ENCODE measurements at places on chromosomes 3 and 15.

GRCh38 chr15:87735522-87735921 lies 521.0 kb downstream of the NTRK3 start:
- no peak for DNase-seq

DNA sequence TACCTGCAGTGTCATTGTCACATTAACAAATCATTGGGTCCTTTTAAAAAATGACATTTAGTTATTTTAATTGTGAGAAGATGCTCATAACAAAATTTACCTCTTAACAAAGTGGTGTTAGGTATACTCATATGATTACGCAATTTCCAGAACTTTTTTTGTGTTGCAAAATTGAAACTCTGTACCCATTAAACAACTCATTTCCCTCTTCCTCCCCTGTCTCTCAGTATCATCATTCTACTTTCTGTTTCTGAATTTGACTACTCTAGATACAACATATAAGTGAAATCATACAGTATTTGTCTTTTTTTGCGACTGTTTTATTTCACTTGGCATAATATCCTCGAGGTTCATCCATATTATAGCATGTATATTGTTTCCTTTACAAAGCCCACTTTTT lies 58.7 kb upstream of the CHST2 start:
- no peak for DNase-seq

- DNase-seq = no peak
These were observed 86.2 kb downstream of the NPAP1 start for GRCh38 chr15:24761704-24762302.

- no peak for DNase-seq
These were observed 107.4 kb downstream of the PLCL2 start for GRCh38 chr3:16992198-16992597.

- DNase-seq = no peak
These were observed 856.4 kb downstream of the ROBO1 start for GRCh38 chr3:78911394-78911793.

GRCh38 chr3:71784201-71784913 lies 591 bp downstream of the PROK2 start:
- no peak for DNase-seq

DNA sequence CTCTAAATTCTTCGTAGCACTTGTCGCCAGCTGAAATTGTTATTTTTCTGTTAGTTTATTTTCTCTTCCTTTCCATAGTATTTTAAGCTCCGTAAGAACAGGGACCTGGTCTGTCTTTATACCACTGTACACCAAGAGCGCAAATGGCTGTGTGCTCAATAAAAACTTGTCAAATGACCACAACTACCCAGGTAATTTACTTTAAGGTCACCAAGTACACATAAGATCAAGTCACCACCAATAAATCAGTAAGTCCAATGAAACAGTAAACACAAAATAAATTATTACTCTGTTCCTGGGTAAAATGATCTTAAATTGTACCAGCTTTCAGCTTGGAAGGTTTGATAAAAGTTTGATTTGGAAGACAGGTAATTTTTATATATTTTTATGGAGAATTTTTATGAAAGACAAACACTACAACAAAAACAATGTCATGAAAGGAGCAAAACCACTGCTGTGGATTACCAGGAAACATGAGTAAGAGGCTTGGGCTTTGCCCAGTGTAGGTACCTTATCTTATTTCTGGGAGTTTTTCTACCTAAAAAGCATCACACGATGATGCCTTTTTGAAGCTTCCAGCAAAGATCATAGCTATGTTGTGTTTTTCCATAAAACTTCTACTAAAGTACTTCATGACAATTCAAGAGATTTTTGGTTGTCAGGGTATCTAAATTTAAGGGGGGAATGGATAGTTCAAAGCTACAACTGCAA lies 406.8 kb downstream of the SHQ1 start:
- no peak for DNase-seq

- no peak for DNase-seq
These were observed 113.8 kb upstream of the STRIT1 start for GRCh38 chr3:155407331-155407730.

GRCh38 chr3:33057320-33058298 lies 39.3 kb downstream of the GLB1 start:
- no peak for DNase-seq

DNA sequence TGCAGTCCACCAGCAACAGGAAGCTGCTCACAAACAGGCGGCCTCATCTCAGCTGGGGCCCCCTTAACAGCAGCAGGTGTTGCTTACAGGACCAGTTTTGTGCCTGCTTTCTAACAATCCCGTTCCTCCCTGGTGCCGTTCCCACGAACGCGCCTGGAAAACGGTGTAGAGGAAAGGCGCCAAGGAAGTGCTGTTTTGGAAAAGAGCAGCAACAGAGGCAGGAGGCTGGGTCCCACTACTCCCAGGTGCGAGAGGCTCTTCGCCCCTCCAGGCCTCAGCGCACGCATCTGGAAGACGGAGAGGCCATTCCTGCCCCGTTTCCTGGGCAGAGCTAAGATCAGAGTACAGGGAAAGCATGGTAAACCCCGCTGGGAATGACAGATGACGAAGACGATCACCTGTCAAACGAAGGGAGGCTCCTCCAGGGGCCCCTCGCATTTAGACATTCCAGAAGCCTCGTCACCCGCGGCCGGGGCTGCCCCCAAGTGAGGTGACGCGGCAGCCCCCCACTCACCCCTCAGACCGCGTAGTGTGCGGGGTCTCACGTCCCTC lies 603 bp downstream of the SCAPER start:
- peak; percentile 34 for DNase-seq

DNA sequence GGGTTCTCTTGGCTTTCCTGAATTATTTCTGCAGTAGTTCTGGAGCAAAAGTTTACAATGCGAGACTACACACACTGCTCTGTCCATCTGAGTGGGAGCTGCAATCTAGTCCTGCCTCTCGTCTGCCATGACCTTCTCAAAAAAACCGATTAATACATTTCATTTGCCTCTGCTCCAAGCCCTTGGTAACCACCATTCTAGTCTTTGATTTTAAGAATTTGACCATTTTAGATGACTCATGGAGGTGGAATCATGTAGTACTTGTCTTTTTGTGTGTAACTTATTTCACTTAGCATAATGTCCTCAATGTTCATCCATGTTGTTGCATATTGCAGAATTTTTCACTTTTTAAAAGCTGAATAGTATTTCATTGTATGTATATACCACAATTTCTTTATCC lies 356.9 kb downstream of the SV2B start:
- no peak for DNase-seq

- no peak for DNase-seq
These were observed 7.1 kb downstream of the SATB1 start for GRCh38 chr3:18417904-18418572.

DNA sequence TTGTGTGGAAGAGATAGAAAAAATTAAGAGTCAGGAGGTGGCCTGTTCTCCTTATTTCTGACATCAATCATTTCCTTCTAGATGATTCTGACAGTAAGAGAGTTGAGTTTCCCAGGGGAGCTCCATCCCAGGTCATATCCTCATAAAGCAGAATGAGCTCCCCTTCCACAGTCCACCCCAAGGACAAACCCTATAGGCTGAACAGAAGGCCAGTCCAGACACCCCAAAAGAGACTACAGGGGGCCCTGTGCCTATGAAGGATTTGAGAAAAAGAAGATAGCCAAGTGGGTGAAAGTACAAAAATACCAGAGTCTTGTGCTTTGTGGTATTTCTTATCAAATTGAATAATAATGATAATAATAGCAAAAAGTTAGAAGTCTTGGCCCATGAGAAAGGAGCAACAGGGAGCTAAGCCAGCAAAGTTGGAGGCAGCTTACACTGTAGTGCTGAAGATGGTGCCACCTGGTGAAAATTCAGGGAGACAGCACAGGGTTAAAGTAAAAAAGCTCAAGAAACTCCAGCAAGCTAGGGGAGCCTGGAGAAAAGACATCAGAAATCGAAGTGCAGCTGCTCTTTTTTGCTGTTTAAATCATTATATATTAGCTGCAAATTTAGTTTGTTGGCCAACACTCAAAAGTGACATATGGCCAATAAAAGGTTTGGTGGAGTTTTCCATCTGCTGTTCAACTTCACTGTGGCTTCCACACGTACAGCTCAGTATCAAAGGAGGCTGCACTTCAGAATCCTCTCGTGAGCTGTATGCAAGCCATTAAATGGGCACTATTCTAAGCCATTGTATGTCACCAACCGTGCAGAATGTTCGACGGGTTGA lies 35.8 kb upstream of the SLC24A5 start:
- peak; percentile 9 for DNase-seq

DNA sequence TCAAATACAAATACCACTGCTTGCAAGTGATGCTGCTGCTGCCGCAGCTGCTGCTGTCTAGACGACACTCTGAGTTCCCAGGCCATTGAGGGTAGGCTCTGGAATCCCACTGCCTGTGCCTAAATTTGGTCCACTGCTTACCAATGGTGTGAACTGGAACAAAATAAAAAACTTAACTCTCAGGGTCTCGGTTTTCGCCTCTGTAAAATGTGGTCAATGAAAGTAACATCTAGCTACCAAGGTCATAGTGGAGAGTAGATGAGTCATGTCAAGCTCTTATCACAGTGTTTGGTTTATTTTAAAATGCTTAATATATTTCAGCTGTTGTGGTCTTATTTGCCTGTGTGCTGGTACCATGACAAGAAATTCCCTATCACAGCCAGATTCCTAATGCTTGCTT lies 299.3 kb downstream of the CLSTN2 start:
- DNase-seq = no peak

DNA sequence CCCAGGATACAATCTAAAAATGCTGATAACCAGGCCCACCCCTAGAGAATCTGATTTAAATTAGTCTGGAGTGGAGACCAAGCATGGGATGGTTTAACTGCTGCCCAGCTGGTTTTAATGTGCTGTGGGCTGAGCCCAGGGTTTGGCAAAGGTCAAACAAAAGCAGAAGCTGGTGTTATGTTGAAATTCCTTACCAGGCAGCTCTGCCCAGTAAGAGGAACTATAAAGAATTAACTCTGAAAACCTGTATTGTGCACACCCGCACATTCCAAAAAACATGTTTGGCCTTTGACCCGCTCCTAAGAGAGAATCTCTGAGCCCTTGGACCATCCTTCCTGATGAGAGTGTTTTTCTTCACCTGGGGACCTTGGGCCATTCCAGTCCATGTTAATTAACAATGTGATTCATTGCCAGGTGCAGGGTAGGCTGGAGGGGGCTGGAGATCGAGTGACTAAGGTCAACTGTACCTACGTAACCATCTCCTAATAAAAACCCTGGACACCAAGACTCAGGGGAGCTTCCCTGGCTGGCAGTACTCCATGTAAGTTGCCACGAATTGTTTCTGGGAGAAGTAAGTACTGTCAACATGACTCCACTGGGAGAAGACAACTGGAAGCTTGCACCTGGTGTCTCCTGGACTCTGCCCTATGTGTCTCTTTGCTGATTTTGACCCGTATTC lies 10.9 kb downstream of the CCDC13 start:
- DNase-seq = no peak

DNA sequence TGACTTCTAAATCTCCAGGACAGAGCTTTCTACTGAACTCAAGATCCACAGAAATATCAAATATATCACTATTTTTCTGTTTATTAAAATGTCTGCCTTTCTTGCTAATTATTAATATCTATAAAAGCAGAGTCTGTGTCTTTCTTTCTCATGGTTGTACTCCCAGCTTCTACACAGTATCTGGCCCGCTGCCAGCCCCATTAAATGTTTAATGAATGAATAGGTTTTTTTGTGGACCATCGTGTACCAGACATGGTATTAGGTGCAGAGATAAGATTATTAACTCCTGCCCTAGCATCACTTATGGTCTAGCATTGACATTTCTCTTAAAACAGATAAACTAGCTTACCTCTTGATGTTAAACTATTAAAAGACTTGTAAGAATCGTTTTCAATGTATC lies 111.4 kb upstream of the RBMS3 start:
- DNase-seq = no peak

GRCh38 chr3:76972624-76973296 lies 67.1 kb upstream of the ROBO2 start:
- DNase-seq = no peak

DNA sequence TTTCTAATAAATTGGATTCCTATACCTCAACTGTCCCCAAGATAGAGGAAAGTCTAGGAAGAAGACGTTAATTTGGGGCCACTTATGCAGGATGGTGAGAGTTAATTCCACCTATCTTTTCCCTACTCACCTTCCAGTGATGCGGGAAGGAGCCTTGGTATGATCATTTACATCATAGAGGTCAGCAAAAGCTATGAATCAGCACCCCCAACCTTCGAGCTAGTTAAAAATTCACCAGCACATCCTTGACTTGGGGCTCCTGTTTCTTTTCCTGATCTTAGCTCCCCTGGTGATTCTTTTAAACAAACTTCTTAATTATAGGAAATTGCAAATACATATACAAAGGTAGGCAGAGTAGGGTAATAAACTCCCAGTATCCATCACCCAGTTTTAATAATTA lies 366.6 kb downstream of the SOX2 start:
- no peak for DNase-seq

DNA sequence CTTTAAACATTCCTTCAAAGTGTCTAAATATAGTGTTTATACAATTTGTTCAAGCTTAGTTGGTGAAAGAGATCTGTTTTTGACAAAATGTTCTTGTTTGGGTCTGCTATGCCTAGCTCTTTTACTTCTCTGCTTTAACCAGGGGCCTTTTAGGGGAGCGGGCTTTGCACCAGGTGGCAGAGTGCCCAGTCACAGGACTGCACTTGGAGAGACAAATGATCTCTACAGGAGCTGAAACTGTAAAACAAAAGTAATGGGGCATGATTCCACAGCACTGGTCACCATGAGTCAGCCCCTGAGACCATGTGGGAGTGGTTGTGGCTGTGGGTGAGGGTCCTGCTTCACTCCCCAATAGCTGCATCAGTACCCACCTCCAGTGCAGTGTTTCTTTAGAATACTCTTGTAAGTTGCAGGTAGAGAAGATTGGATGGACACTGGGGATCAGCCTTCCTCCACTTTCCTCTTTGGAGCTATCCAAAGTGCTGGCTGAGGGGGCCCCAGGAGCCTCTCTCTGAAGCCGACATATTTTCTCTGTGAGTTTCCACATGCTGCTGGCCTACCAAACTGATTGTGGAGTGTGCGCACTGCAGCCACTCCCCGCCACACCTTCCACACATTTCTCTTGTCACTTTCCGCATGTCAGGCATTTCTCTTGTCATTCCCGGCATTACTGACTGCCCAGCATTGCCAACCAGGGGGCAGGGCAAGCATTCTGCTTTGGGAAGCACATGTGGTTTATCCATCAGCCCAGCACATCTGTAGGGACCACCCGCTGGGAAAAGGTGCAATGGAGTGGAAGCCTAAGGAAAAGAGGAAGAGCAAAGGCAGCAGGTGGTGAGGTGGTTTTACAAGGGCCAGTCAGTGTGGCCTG lies 110.0 kb downstream of the EPHB1 start:
- DNase-seq = peak; percentile 72

DNA sequence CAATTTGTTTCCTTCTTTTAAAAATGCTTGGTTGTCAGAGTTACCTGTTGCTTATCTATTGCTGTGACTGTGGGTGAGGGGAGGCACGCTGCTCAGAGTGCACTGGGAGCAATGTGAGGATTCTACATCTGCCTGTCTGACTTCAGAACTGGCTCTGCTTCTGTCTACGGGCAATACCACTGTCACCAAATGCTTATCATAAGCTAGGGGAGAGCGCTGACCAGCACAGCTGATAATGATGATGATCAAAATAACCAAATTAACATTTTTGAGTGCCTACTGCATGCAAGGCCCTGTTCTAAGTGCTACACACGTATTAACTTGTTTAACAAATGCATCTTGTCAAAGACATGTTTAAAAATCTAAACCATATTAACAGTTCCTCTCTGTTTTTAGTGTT lies 79.2 kb upstream of the TPRG1 start:
- DNase-seq = no peak
